ENCODE measurements at places on chromosomes 12 and 14.

DNA sequence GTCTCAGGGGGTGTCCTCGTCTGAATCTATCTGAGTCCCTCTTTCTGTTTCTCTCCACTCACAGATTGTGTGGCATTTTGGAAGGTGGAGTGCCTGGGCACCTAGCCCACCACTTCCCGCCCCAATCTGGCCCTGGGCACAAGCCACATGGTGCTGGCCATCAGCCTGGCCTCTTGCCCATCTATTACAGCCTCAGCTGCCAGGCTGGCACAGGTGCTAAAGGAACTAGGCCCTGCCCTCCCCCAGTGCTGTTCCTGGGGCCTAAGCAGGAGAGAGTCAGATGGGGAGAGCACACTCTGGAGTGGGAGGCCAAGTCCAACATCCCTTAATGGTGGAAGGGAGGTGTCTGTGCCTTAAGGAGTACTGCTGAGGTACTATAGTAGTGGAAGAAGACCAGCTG, 8.3 kb upstream of the CALCOCO1 start:
- no peak for DNase-seq

DNA sequence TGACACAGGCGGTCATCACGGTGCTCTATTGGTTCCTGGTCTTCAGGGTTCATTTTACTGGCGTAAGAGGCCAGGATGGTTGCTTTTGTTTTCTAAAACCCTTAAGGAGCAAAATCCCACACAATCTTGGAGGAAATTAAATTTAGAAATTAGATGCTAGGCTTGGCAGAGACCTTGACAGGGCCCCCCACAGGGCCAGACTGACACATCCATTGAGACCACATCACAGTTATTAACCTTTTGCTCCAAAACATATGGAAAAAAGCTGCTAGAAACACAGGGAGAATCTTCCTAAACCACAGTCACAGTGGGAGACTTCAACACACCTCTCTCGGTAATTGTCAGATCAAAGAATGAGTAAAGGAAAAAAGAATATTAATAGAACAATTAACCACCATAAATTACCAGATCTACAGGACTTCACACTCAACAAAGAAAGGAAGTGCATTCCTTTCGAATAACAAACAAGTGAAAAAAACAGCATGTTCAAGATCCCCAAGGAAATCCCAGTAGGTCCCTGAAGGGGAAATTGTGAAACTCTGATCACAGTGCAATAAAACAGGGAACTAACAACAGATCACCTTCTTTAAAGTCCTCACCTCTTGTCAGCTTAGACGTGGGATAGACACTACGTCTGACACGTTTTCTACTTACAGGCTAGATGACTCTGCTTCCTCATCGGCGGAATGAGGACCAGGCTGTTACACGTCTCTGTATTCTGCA, 40.2 kb upstream of the TMEM179 start:
- DNase-seq = no peak

GRCh38 chr12:48080285-48080684, 25.6 kb downstream of the SENP1 start:
- no peak for DNase-seq

- DNase-seq = no peak
These were observed 61.0 kb downstream of the CPM start for GRCh38 chr12:68871921-68872320.

DNA sequence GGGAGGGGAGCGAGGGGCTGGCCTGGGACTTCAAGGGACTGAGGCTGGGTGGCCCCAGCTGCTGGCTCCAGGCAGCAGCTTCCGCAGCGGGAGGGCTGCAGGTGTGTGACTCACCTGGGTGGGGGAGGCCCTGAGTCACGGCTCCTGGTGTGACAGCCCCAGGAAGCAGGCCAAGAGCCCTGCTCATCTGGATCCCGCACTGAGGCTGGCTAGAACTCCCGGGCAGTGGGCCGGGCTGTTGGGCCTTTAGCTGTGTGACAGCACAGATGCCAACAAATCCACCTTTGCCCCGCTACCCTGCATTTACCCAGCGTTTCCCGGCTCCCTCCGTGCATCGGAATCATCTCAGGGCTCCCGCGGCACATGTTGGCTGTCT, 180.0 kb upstream of the PRMT8 start:
- no peak for DNase-seq

DNA sequence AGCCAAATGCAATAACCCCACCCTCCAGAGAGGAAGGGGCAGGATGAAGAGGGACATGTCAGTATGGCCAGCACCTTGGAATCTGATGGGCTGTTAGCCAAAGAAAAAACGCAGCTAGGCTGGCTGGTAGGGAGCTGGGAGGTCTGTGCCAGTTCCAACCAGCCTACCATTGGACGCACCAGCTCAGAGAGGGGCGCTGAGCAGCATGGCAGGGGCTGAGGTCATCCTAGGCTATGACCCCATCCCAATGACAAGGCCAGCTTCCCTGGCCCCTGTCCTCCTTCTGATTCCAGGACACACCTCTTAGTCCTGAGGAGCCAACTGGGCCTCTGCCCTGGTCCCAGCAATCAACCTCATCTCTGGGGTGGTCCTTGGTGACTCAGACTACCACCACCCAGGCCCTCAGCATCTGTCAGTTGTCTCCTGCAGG, 12.2 kb downstream of the ACTN1 start:
- no peak for DNase-seq

DNA sequence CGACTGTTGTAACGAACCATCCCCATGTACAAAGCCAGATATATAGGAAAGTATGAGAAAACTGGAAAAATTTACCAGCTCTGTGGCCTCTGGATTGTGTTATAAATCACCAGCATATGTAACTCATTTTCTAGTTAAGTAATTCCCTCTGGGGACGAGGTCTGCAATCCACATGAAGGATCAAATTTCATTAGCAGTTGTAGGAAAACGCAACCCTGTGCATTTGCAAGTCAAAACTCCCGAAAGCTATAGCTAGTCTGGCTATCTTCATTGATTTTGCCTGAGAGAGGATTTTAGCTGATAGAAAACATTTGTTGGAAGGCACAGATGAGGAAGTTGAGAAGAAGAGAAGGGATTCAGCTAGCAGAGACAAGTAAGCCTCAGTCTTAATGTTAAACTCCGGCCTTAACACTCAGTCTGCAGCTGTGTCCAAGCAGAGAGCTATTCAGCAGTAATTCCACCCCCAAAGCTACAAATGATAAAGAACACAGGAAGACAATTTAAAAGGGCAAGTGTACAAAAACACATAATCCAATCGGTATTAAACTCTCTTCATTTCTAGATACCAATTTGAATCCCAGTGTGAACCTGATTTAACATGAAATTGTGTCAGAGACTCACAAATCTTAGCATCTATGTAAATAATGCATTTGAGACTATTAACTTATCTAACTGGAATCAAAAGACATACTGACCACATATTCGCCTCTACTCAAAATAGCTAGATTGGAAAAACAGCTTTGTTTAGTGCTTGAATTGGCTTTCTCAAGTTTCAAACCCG, 54.2 kb upstream of the CERS5 start:
- DNase-seq = no peak

- no peak for DNase-seq
These were observed 9.2 kb downstream of the RNASE9 start for GRCh38 chr14:20551606-20552005.
